ENCODE measurements at places on chromosomes 16 and 17.

DNA sequence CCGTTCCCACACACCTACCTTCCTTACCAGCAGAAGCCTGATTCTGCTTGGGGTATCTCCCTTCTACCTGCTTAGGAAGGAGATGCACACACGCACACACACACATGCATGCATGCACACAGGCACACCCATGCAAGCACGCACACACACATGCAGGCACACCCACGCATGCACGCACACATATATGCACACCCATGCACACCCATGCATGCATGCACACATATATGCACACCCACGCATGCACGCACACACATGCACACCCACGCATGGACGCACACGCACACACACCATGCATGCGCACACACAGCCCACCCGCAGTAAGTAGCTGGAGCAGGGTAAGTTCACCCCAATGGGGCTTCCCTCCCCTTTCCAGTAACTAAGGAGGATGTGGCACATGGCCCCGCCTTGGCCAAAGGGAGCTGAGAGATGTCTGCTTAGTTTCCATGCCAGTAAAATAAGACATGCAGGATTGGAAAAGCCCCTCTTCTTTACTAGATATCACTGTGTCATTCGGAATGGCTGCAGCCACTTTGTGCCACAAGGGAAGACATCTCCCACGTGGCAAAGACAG is 33.7 kb downstream of the ADCY9 start:
- DNase-seq, result no peak

DNA sequence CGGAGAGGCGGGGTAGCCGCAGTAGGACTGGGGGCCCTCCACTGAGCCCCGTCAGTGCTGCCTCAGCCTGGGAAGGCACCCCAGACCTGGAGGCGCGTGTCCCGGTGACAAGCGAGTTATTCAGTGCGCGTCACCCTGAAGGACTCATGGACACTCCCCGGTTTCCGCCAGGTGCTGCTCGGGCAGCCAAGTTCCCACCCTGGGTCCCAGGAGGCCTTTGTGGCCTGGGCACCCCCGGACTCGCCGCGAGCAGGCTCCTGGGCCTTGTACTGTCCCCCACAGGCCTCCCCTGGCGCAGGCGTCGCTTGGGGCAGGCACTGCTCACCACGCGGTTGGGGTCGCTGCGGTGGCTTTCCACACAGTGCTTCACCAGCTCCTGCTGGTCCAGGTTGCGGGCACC is 7.6 kb downstream of the RNF166 start:
- no peak for DNase-seq

DNA sequence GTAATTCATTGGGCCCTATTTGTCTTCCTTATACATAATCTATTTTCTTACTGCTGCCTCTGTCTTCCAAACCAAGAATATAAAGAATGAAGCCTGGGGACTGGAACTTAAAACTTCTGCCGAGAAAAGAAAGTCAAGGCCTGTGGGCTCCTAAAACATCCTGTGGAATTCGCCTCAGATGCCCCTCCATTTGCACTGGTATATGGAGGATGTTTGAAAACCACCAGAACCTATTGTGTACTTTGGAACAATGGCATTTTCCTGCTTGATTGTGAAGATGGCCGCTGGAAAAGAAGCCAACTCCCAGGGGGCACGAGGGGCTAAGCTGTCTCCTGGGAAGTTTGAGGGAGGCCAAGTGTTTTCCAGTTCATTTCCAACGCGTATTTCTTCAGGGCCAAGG is 122.4 kb downstream of the WWOX start:
- DNase-seq, result no peak

DNA sequence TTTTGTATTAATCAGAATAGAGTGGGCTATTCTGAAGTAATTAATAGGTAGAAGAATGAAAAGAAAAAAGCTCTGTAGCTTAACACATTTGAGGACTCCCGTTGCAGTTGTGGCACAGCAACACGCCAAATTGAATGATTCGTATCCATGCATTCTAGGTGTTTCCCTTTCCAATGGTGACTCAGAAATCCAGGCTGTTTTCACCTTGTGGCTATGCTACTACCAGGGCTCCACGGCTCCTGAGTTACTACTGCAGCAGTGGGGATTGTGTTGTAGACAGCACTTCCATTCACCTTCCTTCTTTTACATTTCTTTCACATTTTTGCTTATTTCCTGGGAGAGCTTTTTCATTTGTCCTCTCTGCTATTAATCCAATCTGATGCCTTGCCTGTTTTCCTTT is 1616.4 kb downstream of the CDH8 start:
- DNase-seq, result no peak

- peak; percentile 23 for DNase-seq
Observed at GRCh38 chr16:69199382-69199781, 12.4 kb downstream of the SNTB2 start.

DNA sequence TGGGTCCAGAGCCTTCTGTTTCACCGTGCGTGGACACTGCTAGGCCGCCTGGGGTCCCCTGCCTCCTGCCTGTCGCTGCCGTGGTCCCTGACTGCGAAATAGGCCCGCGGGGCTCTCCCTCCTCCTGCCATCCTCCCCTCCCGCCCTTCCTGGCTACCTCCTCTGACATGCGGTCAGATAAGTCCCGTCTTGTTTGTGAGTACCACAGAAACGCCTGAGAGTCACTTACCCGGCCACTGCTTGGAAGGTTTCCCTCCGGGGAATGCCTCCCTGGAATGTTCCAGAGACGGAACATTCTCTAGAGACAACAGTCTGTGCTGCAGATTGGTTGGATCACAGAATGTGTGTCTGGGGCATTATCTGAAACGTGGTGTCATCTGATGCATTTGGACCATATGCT is 22.7 kb downstream of the CIBAR2 start:
- DNase-seq, result no peak

- DNase-seq, result no peak
Observed at GRCh38 chr17:9266697-9267117, 245.4 kb downstream of the NTN1 start.

DNA sequence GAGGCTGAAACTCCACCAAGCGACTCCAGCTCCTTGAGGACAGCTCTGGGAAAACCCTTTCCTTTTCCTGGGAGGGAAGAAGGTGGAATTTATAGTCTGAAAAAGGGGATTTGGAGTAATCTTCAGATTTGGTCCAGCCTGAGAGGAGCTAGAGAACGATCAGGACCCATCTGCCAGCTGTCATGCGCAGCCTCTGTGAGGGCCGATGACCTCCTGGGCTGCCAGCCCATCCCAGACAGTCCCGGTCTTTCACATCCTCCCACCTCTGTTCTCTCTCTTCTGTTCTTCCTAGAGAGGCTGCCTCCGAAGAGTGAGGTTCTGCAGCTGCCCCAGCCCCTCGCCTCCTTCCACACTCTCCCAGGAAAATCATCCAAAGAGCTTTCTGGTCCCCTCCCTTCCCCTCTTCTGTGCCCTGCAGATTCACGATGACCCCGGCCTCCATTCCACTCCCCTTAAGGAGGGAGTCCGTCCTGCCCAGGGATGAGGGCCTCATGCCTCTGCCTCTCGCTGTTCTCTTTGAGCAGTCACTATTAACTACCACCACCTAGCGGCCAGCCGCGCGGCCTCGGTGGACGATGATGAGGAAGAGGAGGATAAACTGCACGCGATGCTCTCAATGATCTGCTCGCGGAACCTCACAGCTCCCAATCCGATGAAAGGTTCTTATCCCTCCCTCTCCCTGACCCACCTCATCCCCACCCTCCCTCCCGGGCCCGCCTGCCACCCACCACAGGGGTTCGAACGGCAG is 29.6 kb downstream of the SGSM2 start:
- no peak for DNase-seq

- no peak for DNase-seq
Observed at GRCh38 chr16:49465661-49466528, 92.3 kb downstream of the C16orf78 start.

- DNase-seq, result peak; percentile 68
Observed at GRCh38 chr17:4658478-4659305, 17.2 kb upstream of the ALOX15 start.

DNA sequence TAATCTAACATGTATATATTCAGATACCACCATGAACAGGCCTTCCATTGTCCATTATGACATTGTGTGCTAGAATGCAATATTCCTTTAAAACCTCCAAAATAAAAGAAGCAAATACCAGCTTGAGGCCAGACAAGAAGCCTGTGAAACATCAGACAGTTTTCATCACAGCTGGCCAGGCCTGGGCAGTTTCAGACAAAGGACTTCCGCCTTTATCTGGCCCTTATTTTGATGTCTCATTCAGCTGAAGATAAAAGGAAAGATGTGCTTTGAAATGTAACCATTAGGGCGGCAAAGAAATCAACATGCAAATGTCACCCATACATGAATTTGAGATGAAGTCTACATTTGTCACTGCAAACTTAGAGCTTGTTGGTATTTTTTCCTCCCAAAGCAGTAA is 737.5 kb downstream of the KCNJ2 start:
- DNase-seq, result no peak

DNA sequence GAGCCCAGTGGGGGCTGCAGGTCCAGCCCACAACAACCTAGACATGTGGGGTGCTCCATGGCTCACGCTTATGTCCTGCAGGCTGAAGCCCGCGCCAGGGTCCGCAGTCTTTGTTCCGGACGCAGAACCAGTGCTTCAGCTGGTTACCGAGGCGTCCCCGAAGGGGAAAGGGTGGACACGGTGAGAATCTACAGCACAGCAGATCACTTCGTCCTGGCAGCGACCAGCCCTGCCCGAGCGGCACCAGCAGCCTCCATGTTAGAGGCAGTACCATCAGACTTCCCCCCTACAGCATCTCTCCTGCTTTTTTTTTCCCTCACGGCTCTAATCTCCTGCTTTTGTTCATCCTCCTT is 1736.4 kb downstream of the TP53TG3F start:
- no peak for DNase-seq

GRCh38 chr17:82835122-82835521 is 4.7 kb downstream of the ZNF750 start:
- peak; percentile 75 for DNase-seq

DNA sequence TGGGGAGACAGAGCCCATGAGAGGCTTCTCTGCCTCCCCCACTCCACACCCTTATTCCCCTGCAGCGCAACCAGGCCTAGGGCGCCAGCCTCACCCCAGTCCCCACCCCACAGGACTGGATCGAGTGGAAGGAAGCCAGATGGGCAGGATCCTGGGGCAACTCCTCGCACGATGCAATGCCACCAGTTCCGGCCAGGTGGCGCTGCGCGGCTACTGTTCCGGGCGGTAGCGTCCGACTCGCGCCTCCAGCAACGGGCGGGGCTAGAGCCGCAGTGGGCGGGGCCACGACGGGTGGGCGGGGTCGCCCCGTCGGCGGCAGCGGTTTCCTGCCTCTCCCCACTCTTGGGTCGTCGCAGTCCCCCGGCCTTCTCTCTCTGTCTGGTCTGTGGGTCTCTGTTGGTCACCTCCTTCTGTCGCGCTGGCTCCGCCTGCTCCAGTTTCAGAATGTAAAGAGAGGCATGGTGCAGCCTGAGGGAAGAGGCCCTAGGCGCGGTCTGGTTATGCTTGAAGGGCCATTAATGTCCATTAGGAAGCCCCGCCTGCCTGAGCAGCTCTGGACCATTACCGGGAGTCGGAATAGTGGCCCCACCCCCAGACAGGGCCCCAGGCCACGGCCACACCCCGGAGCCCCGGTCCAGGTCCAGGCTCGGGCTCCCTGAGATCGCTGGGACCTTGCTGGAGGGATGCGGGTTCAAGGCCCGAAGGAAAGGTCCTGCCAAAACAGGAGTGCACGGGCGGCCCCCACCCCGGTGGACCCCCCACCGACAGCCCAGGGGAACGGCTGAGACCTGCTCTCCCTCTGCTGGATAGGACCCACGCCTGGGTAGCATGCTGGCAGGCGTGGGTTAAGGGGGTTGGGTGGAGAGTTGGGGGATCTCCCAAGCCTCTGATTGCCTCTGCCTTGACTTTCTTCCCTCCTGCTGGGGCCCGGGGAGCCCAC is 3.3 kb upstream of the NHERF2 start:
- DNase-seq, result peak; percentile 97

DNA sequence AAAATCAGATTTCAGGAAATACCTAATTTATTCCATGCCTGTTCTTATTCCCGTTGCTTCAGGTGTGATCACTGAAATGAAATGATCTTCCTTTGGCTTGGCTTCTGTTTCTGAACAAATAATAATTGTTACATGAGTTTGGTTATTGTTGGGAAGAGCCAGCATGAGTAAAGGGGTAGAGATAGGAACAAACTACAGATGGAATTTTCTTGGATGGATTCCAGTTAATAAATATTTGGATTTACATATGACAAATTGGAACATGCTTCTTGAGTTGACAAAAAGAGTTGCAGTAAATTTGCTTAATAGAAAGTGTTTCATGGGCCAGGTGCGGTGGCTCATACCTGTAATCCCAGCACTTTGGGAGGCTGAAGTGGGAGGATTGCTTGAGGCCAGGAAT is 28.2 kb downstream of the TAC4 start:
- no peak for DNase-seq

GRCh38 chr16:50539822-50540710 is 8.1 kb upstream of the NKD1 start:
- DNase-seq, result no peak

- DNase-seq, result no peak
Observed at GRCh38 chr16:8956265-8957062, 7.2 kb downstream of the USP7 start.

- DNase-seq, result no peak
Observed at GRCh38 chr17:38429476-38430100, 1.3 kb downstream of the ARHGAP23 start.

DNA sequence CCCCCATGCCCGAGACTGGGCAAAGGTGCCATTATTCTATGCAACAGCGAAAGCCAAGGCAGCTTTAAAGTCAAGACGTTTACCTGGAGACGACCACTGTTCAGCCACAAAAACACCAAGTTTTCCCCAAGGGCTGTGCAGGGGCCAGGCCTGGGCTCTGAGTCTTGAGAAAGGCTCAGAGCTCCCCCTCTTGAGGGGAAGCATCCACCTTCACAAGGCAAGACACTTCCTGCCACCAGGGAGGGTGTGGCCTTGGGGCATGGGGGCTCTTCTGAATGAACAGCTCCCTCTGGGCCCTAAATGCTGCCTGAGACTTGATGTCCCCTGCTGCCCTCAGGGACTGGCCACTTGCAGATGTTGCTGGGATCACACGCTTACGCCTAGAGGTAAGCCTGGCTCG is 26.5 kb downstream of the PDIA2 start:
- DNase-seq, result no peak

DNA sequence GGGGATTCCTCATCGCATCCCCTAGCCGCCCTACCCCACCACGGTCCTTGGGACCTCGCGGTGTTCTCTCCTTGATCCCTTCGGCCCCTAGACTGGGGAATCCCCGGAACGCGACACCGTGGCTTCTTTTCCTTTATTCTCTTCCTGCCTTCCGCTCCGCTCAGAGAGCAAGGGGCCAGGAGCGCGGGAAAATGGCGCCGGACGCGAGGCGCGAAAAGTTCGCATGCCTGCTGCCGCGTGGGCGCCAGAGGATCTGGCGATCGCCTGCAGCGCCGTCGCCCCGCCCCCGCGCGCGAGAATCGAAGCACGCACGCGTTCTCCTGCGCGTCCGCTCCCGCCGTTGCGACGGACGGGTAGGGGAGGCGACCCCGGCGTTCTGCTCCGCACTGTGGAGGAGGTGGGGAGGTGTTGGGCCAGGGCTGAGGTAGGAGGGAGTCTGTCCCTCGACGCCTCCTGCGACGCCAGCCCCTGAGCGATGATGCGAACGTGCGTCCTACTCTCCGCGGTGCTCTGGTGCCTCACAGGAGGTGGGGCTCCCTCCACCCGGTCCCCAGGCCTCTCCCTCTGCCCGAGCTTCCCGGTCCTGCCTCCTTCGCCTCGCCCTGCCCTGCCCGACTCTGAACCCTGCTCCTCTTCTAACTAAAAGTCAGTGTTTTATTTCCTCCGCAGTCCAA is at the start of gene ZPBP2:
Gene ZPBP2, plus strand, starts transcription at position 323 of the 674 bp plus-strand sequence. Its CDS starts 153 bp downstream, at position 476.
- DNase-seq, result no peak

- DNase-seq, result no peak
Observed at GRCh38 chr17:63224644-63225043, 221.5 kb downstream of the CYB561 start.
